ENCODE measurements at places on chromosomes 11 and 22.
A peak's percentile ranks its signal among the peaks of the same experiment; 100 is the strongest.

GRCh38 chr11:69637941-69638871, 2.8 kb upstream of the CCND1 start:
- no peak for DNase-seq

- DNase-seq, result no peak
Observed at GRCh38 chr11:26947379-26947844, 46.5 kb upstream of the FIBIN start.

DNA sequence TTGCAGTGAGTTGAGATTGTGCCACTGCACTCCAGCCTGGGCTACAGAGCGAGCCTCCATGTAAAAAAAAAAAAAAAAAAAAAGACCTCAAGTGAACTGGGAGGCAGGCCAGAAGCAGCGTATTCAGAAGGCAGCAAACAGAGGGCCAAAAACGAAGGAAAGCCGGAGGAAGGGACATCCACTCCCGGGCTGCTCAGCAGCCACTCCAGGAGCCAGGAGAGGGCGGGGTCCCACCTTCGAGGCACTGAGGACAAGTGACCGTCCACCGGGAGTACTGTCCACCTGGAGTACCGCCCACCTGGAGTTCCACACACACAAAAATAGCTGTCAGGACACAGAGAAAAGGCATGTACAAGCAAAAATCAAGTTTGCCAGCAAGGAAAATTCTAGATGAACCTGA, 5.5 kb downstream of the TOLLIP start:
- DNase-seq, result no peak

DNA sequence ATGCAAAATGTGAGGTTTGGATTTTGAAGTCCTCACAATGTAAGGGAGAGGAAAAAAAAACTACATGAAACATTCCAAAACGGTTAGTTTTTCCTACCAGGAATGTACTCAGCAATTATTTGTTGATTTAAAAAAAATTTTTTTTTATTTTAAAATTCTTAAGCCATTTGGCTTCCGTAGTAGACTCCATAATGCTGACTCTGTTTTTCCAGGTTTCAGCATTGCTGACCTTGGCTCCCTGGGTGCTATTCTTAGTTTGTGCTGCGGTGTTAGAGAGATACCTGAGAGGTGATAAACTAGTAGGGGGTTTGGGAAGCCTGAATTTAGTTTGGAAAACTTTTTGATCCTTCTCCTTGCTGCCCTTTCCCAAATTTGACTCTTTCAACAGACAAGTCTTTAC, 10.6 kb downstream of the STT3A start:
- no peak for DNase-seq

GRCh38 chr11:112318661-112319060, 58.0 kb upstream of the PLET1 start:
- no peak for DNase-seq

- no peak for DNase-seq
Observed at GRCh38 chr11:86741484-86741835, 58.9 kb upstream of the PRSS23 start.

- no peak for DNase-seq
Observed at GRCh38 chr11:128747728-128748148, 53.9 kb downstream of the FLI1 start.

- DNase-seq, result no peak
Observed at GRCh38 chr11:114263513-114264170, 32.6 kb upstream of the NNMT start.

DNA sequence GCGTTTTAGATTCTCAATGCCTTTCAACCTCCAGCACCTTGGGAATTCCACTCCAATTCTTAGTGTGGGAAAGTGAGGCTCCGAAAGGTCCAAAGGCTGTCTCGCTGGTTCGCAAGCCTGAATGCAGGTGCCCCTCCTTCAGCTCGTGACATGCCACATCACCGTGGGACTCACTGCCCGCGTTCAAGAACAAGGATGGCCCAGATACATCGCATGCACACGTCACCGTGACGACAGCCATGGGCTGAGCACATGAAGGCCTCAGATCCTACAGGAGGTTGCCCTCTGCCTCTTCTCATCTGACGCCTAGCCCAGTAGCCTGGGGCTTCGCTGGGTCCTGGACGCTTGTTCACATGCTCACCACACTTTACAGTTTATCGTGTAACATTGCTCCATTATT, 4.4 kb upstream of the LINC01488 start:
- no peak for DNase-seq

- DNase-seq, result no peak
Observed at GRCh38 chr22:23218053-23218866, 38.0 kb downstream of the BCR start.

DNA sequence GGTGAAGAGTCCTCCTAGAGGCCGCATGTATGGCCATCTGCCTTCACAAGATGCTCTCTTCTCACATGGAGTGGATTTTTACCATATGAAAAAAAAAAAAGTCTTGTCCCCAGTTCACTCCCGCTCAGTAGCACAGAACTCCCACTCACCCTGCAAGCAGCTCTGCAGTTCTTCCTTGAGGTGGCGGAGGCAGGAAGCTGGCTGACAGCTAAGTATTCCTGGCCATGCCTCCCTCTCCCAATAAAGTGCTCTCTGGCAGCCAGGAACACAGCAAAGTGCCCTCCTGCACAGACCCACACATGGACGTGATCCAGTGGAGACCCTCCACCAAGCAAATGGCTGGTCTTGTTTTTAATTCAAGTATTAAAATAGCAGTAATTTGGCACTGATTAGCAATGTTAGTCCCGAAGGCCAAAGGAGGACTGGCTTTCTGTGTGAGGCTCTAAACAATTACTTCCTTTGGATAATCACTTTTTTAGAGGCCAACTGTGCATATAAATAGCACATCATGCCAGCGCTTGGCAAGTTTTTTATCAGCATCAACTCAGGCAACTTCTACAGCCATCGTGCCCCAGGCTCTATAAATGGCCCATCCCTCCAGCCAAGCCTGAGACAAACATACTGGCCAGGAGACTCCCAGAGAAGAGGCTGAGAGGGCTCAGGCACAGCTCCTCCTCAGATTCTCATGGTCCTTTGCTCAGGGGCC, 413.6 kb downstream of the OPCML start:
- no peak for DNase-seq

- DNase-seq, result no peak
Observed at GRCh38 chr11:111634981-111635705, 32.9 kb downstream of the SIK2 start.

- DNase-seq, result no peak
Observed at GRCh38 chr22:35337932-35338331, 38.2 kb downstream of the TOM1 start.

GRCh38 chr11:33863418-33864172, 28.3 kb downstream of the LMO2 start:
- DNase-seq, result no peak

GRCh38 chr11:85040166-85040565, 587.0 kb downstream of the DLG2 start:
- no peak for DNase-seq

DNA sequence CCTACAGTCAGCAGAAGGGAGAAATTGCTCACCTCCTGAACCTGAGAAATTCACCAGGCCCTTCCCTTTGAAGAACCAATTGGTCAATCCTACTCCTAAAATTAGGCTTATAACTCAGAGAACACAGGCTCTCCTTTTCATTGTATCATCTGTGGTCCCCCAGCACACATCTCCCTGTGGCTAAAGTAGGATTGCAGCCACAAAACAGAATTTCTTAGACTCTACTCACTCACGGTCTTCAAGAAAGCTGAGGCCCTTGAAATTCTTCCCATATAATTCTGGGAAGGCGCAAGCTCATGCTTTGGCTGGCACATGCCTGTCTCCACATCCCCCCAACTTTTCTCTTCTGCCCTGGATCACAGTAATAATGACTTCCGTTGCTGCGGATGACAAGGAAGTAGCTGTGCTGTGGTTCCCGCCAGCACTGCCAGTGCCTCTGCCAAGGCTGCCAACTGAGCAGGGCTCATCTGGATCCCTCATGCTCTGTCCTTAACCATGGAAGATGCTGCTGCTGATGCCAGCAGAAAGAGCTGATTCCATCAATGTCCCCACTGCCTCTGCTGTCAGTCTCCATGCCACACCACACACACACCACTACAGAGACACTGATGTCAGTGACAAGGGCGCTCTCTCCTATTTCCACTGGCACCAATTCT, 200.6 kb upstream of the POU2AF2 start:
- no peak for DNase-seq

DNA sequence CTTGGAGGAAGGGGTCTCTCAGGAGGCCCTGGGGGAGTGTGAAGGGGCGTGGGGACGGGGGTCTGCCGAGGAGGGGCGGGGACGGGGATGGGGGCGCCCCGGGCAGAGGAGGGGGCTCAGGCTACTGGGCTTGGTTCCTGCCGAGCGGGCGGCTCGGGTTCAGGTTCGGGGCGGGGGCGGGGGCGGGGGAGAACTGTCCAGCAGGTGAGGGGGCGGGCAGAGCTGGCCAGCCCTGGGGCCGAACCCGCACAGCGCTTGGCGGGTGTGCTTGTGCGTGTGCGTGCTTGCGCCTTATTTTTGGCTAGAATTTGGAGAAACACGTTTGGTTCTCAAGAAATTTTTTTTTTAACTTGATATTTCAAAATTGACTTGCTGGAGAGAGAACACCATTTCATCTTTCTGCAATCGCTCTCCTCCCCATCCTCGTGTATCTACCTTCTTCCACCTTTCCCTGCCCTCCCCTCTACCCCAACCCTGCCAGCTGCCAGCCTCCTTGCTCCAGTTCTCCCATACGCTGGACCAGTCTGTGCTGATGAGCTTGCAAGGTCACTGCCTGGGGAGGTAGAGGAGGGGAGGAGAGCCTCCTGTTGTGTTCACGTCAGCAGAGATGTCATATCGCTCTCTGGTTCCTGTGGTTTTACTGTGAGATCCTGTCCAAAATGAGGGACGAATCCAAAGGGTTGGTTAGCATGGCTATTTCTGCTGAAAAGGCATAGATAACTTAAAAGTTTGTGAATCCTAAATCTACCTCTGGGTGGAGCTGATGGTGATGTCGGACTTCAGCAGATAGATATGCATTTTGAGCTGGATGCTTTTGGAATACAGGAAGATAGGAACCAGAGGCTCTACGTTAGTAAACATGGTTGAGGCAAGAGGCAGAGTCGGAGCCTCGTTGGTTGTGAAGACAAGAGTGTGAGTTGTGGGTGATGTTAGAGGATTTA, 668 bp downstream of the MADD start:
- peak; percentile 20 for DNase-seq

DNA sequence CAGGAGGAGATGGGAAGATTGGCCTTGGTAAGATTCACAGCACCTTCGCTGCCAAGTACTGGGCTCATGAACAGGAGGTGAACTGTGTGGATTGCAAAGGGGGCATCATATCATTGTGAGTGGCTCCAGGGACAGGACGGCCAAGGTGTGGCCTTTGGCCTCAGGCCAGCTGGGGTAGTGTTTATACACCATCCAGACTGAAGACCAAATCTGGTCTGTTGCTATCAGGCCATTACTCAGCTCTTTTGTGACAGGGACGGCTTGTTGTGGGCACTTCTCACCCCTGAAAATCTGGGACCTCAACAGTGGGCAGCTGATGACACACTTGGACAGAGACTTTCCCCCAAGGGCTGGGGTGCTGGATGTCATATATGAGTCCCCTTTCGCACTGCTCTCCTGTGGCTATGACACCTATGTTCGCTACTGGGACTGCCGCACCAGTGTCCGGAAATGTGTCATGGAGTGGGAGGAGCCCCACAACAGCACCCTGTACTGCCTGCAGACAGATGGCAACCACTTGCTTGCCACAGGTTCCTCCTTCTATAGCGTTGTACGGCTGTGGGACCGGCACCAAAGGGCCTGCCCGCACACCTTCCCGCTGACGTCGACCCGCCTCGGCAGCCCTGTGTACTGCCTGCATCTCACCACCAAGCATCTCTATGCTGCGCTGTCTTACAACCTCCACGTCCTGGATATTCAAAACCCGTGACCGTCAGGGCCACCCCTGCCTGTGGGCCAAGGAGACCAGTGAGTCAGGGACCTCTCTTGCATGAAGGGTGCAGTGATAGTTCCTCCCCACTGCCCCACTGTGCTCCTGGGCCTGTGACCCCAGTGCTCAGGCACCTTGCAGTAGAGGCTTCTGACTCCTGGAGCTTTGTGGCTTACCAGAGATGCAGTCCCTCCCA, 83.6 kb downstream of the BCR start:
- peak; percentile 32 for DNase-seq

GRCh38 chr11:119338318-119338890, 2.3 kb downstream of the C1QTNF5 start:
- DNase-seq, result peak; percentile 49

GRCh38 chr22:31496735-31497146, 405 bp downstream of the SFI1 start:
- peak; percentile 3 for DNase-seq

GRCh38 chr11:75161506-75162095, 10.7 kb downstream of the SLCO2B1 start:
- DNase-seq, result no peak
